ENCODE measurements at places on chromosomes 2 and 18.

DNA sequence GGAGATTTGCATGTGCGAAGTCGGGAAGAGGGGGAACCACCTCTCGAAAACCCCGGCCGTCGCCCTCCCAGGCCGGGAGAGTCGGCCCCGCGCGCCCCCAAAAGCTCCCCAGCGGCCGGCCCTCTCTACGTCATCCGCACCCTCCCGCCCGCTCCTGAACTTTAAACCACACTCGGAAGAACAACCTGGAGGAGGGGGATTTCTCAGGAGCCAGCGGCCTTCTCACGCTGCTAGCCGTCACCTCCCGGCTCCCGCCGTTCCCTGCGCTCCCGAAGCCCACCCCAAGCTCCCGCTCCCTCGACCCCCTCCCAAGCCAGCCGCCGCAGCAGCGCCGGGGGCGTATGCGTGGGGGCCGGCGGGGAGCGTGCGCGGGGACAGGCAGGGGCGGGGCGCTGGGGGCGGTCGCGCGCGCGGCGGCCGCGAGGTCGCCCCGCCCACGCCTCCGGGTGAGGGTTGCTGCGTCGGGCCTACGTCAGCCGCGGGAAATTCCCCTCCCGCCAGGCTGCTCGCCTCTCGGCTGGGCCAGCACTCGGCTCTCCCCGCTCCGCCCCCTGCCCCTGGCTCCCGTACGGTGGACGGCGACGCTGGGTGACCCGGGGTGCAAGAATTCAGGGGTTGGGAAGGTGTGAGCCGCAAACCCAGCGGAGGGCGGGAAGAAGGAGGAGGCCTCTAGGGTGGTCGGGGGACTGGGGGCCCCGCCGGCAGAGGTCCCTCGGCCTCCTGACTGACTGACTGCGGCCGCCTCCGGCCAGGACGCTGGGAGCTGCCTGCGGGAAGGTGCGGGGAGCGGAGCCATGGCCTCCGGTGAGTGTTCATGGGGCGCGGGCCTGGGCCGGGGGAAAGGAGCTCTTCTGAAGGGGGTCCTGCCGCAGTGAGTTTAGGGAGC lies at the start of gene REL:
REL (plus strand) TSS at position 528 of the 886 bp plus-strand sequence; CDS start at position 795, 267 bp downstream.
- DNase-seq, result peak; percentile 84

- peak; percentile 72 for DNase-seq
Observed at GRCh38 chr18:3611313-3612090, 161.5 kb downstream of the TGIF1 start.

- no peak for DNase-seq
Observed at GRCh38 chr2:96477458-96477857, 27.7 kb downstream of the NEURL3 start.

- no peak for DNase-seq
Observed at GRCh38 chr2:135451966-135452365, 79.1 kb downstream of the ZRANB3 start.

GRCh38 chr2:21317131-21317530 lies 193.4 kb downstream of the TDRD15 start:
- DNase-seq, result peak; percentile 18
